AG08395 (cell line): ENCODE measurements at places on chromosomes 16 and 17.

GRCh38 chr16:62814891-62815290, 778.7 kb upstream of the CDH8 start:
- no peak for DNase-seq

GRCh38 chr16:73166947-73167550, 119.1 kb upstream of the ZFHX3 start:
- no peak for DNase-seq

GRCh38 chr17:30207655-30208054, 27.8 kb downstream of the SLC6A4 start:
- DNase-seq: no peak

DNA sequence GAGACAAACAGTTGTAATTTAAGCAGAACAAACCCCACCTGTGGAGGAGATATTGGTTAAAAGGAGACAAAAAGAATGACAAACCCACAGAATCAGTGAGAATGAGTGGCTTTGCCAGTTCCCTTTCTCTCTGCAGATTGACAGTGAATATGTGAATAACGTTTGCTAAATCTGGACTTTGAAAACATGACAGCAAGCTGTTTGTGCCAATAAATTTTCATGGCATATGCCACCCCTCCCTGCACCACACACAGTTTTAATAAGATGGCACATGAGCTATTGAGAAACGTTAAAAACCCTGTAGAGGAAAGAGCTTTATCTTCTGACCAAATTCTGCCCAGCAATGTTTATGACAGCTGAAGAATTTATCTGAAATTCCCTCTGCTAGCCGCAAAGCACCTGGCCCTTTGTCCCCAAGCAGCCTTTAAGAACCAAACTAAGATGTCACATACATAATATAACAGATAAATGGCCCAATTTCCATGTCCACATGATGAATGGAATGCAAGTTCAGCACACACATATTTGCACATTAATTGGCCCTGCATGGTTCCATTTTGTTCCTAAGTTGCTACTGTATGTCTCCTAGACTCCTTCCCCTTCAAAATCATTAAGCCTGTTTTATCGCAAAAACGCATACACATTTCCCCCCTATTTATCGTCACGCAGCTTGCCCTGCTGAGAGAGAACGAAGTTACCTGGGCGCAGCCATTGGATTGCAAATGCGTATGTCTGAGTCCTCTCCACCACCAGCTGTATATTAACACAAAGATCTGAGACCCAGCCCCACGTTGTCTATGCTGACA, 773.5 kb upstream of the EEF2KMT start:
- no peak for DNase-seq

DNA sequence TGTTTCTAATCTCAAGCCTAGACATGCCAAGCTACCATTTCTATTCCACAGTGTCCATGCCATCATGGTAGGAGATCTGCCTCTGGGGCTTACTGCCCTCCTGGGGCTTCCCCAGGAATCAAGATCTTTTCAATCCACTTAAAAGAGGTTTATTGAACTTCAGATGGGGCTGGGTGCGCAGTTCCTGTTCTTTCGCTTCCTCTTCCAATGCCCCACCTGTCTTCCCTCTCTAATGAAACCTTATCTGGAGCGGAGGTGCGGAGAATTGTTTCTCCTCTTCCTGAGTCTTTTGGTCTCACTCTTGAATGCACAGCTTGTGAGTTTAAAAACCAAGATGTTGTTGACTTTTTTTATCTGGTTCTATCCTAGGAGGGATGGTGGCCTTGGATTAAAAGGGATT, 30.4 kb upstream of the METTL16 start:
- DNase-seq: no peak

DNA sequence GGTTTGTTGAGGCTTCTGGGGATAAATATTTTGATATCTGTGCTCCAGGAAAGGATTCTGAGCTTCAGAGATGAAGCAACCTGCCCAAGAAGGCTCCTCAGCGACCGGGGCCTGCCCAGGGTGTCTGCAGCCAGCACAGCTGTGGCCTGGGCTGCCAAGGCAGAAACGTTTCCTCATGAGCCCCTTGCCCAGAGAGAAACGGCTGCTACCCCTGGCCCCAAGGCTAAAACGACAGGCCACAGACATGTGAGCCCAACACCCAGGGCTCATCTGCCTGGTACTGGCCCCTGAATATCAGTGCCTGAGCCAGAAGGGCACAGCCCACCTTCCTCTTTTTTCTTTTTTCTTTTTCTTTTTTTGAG, 45.4 kb upstream of the RASD1 start:
- no peak for DNase-seq

DNA sequence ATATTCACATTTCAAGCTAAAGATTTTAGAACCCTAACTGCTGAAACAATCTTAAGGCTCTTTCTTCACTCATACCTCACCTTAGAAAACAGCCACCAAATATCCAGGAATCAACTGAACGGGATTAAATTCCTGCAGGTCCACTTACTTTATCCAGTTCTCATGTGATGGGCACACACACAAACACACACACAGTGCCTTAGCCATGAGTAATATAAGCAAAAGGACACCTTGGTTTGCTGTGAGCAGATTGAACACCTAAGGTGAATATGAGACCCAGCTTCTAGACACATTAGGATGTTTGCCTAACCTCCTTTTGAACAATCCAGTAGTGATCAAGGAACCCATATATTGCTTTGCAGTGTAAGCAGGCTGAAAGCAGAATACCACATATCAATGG, 81.5 kb downstream of the TUBD1 start:
- no peak for DNase-seq

DNA sequence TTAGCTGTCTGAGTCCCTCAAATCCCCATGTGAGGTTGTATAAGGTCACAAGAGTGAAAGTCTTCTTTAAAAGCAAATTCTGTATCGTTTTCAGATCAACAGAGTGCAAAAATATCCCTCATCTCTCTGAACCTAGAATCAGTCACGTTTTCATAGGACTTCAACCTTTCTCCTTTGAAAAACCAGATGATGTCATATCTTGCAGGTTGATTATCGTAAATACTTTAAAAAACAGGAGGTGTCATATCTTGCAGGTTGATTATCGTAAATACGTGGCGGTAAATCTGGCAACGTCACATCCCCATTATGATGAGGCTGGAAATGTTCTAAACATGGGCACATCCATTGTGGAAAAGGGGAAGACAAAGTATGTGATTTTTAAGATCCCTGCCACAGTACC, 25.9 kb downstream of the BCO1 start:
- no peak for DNase-seq

DNA sequence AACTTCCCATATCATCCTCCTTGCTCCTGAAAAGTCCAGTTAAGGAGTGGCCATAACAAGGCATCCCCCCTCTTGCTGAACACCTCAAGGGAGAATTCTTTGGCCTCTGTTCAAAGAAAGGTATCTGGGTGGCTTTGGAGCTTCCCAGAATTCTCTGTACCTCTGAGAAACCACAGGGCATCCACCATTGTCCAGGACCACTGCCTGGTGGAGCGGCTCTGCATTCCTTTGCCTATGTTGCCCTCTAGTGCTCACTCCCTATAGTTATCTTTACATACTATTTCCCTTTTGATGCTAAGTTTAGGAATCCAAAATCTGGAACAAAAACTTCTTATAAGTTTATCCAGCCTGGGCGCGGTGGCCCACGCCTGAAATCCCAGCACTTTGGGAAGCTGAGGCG, 30.3 kb downstream of the CHD9NB start:
- DNase-seq: peak; percentile 78

- no peak for DNase-seq
These were observed 497 bp downstream of the BCL7C start for GRCh38 chr16:30893417-30893743.

DNA sequence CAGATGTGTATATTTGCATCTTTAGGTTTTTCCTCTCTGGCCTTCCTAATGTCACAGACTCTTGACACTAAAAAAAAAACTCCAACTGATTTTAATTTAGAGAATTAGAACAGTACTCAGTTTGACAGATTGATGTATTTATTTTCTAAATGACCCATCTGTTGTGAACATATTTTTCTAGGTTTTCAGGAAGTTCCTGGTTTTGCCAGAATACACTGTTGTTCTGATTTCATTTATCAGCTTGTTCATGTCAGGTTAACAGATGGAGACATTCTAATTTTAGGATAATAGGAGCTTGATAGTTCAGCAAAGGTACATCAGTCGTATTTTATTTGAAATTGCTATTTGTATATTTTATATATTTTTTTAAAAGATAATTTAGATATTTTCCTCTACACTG, 133.4 kb downstream of the TANC2 start:
- no peak for DNase-seq

GRCh38 chr17:62653002-62653825, 25.7 kb downstream of the MRC2 start:
- peak; percentile 78 for DNase-seq

DNA sequence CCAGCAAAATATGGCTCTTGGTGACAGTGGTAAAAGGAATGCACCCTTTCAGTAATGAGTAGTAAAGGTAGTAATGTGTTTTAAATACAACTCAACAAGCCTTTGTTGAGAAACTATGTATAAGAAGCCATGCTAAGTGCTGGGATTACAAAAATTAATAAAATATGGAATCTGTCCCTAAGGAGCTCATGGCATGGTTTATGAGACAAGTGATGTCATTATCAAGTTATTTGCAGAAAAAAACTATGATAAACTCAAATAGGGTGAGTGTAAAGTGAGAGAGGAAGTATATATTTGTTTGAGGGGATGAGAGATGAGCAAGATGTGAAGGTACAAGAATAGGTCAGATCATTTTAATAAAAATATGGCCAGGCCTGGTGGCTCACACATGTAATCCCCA, 76.9 kb downstream of the NF1 start:
- no peak for DNase-seq

GRCh38 chr16:28937222-28937876, 5.6 kb downstream of the CD19 start:
- no peak for DNase-seq
